ENCODE measurements at places on chromosomes 2 and 18.

DNA sequence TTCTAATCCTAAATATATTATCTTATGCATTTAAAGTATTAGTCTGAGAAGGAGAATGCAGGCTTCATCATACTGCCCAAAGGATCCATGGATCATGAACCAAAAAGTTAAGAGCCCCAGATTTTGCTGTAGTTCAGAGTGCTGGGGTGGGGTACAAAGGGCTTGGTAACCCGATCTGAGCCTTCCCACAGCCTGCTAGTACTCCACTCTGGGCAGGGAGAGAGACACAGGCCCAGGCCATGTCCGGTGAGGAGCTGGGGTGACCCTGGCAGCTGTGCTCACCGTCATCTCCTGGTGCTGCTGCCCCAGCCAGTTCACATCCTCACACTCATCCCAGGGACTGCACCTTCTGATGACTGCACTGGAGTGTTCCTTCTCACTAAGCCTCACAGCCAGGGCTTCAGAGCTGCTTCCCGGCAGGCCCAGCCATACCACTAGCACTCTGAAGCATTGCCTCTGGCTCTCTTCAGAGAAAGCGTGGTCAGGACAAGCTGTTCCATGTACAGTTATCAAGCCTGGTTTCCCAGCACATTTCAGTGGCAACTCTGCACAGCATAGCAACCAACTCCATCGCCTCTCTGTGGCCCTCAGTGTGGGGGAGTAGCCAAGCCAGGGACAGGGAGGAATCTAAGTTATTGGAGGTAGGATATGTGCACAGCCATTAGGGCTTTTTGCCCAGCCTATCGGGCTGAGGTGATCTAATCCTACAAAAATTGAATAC lies 189.0 kb upstream of the CTAGE1 start:
- DNase-seq, result no peak

GRCh38 chr2:28063492-28063962 lies 173.0 kb downstream of the BABAM2 start:
- DNase-seq, result no peak

GRCh38 chr2:7571701-7572100 lies 654.5 kb downstream of the RNF144A start:
- no peak for DNase-seq

DNA sequence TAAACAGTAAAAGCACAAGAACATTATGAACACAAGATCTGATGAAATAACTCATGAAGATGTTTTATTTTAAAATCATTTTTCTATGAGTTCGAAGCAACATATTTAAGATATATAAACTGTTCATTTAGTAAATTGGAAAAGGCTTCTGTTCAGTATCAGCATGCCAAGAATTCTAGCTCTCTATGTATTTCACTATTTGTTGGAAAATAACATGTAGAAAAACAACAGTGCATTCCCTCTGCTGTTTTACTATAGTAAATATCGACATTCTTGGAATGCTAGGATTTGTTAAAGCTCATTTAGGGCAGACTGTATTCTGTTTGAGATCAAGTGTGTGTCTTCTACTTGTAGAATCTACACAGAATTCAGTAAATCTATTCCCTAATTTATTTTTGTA lies 750.2 kb downstream of the CCDC85A start:
- no peak for DNase-seq

GRCh38 chr18:55240978-55241377 lies 281.7 kb upstream of the CCDC68 start:
- DNase-seq, result no peak

GRCh38 chr2:156006721-156007618 lies 325.6 kb downstream of the NR4A2 start:
- no peak for DNase-seq

Measured in HuH-7 (cell line).